ENCODE measurements at places on chromosomes 2 and 18.
A peak's percentile ranks its signal among the peaks of the same experiment; 100 is the strongest.

DNA sequence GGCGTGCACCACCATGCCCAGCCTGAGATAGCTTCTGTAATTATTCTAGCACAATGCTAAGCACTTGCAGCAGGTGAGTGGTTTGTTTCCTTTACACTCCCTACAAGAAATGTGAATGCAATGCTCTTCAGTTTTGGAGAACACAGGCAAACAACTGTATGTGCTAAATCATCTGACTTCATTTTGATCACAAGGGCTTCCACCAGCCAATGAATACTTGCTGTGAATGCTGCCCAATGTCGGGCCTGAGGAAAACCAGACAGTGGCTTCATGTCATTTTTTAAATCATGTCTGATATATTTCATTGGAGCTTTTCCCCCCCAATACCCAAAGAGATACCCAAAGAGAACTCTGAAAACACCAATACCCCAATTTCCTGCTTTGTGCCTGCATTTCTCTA is 155.6 kb upstream of the XPO1 start:
- DNase-seq = no peak

DNA sequence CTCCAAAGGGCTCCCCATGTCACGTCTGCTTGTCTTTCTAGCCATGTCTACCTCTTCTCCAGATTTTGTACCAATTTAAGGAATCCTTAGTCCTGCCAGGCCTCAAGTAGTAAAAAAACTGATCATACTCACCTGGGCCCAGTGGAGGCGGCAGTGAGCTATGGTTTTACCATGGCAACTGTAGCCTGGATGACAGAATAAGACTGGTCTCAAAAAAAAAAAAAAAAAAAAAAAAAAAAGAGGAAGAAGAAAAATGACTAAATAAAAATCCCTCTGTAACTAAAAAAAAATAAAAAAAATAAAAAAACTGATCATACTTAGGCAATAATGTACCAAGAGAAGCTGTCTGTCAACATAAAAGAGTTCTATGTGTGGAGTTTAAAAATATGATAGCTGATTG is 221.6 kb downstream of the NR4A2 start:
- peak; percentile 37 for DNase-seq

DNA sequence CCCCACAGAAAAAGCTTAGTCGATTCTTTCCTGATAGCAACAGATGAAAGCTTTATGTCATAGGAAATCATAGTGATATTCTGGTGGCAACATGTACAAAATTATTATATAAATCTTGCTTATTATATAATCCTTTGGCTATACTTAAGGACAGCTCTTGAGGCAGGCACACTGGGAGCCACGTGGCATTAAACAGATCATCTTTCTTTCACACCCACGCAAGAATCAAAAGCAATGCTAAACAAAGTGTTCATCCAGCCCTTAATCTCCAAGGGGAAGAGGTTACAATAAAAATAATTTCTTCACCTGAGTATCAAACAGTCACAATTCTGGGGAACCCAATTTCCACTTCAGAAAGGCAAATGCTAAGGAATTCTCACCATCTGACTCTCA is 57.8 kb downstream of the CYB5A start:
- DNase-seq = no peak

DNA sequence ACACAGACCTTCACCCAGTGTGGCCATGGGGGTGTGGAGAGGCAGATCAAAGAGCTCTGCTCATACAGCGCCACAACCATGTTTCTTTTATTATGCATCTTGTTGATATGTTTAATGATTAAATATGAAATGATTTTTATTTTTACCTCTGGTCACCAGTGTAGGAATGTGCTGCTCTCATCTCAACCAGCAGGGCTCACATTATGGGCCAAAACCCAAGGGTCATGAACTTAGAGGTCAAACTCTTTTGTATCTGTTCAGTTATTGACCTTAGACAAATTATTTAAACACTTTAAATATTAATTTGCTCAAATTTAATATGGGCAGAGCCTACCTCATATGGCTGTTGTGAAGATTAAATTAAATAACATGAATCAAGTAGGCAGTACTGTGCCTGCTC is 386.2 kb downstream of the ALK start:
- no peak for DNase-seq

DNA sequence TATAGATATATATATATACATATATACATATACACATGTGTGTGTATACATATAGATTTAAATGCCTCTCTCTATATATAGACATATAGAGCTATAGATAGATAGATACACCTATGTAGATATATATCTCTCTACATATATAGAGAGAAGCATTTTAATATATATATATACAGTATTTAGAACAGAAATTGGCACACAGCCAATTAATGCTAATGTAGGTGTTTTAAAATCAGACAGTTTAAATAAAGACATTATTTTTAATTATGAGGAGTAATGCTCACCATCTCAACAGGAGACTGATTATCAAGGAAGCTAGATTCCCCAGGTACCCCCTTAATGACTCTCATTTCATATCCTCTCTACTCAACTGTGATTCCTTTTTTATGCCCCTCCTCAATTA is 170.7 kb upstream of the CRIM1 start:
- no peak for DNase-seq

Data from Caco-2 (cell line).